ENCODE measurements at places on chromosomes 1 and 21.

DNA sequence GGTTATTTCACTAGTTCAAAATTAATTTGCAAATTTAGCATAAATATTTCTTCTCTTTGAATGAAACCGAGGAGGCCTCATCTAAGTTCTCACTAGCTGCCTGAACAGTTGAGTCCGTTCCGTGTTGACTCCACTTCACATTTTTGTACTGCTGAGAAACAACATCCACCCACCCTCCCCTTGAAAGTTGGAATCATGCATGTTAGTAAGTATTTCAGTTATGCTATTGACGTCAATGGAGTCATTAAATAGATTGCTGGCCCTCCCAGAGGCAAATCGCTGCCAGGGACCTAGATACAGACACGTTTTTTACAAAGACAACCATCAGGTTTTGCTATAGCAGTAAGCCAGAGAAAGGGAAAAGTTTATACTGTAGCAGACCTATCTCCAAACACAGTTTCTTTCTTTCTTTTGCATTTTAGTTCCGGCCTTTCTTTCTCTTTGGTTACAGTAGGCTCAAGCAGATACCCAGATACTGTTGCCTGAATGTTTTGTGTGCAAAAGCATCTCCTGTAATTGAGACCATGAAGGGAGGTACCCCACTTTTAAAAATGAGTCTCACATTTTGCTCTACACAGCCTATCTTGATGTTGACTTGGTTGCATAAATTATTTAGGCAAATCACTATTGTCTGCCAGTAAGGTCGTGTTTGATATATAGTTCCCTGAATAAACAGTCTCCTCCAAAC, 262.6 kb upstream of the SGIP1 start:
- DNase-seq = peak; percentile 98

DNA sequence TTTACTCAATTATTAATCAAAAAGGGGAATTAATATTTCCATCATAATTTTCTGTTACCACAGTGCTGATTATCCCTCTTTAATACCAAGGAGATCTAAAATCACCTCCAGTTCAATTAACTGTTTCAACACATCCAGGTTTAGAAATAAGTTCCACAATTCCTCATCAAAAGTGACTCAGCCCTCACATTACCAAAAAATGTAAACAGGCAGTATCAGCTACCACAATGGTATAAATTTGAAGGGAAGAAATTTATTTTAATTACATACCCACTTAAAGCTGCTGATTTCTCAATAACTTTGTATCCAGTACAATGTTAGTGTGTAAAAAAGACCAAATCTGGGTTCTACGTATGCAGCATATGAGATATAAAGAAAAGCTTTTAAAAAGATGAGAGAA, 51.9 kb downstream of the EIF4G3 start:
- no peak for DNase-seq

DNA sequence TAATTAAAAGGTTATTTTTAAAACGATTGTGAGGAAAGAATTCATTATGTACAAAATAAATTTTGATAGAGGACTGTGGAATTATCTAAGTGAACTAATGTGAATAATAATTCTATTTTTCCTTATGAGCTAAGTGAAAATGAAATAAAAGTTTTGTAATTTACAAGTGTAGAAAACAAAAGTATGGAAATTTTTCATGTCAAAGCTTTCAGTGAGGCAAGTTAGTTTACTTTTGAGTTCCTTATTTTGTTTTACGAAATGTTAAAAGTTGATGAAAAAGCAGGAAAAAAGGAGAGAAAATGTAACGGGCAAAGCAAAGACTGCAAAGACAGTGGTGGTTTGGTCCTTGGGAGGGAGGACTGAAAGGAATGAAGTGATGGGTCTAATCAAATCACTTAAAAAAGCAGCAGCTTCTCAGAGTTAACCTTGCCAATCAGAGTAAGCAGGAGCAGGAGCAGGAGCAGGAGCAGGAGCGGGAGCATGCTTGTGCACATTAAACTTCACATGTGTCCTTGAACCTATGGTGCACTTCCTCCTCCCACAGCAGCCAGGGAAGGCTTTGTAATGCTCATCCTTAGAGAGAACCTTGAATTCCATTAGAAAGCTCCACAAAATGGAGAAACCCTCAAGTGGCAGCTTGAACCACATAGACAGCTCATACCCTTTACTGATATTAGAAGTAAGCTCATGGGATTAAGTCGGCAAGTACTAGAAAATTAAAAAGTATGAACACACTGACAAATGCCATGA, 133.4 kb downstream of the LHX4 start:
- no peak for DNase-seq

GRCh38 chr21:35050348-35051286, 1.5 kb upstream of the RUNX1 start:
- DNase-seq = no peak

- no peak for DNase-seq
These were observed 350.5 kb upstream of the VAMP3 start for GRCh38 chr1:7420470-7421100.

DNA sequence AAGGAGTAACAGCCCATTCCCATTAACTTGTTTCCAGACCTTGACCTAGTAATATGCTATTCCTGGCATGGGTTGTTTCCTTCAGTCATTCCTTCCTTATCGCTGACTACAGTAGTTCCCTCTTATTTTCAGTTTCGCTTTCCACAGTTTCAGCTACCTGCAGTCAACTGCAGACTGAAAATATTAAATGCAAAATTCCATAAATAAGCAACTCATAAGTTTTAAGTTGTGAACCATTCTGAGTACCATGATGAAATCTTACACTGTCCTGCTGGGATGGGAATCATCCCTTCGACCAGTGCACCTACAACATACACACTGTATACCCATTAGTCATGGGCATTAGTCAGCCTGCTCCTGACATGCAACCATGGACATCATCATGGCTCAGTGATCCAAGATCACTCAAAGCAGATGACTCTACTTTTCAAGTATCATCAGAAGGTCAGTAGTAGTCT, 66.7 kb downstream of the CCDC30 start:
- no peak for DNase-seq

DNA sequence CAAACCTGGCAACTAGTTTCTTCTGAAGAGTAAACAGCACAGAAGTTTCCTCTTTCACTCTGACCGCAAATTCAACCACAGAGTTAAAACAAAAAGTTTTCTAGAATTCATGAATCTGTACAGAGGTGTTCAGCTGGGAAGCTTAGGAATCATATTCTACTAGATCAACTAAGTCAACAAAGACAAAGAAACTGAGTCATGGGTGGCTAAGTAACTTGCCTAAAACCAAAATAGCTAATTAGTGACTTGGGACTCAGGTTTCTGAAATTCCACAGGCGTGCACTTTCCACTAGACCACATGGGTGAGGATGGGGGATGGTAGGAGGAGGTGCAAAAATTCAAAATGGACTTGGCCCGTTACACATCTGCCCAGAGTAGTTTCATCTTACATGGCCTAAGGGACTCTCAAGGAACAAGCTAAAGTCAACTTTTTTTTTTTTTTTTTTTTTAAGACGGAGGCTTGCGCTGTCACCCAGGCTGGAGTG, 25.8 kb downstream of the PTPN14 start:
- no peak for DNase-seq

DNA sequence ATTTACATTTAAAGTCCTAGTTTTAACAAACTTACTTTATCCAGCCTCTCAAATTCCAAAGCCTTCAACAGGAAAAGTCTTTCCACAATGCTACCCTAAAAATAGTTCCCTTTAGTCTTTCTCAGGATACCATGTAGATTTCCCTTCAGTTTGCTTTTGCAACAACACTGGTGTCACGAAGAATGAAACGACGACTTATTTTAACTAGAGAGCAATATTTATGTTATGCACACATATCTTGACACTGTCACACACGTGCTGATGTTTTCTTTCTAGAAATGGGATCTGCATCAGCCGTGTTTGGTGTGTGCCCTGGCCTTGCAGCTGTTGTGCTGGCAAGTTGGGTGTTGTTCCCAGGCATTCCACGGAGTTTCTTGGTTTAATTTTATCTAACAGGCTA, 75.5 kb downstream of the SIPA1L2 start:
- no peak for DNase-seq

DNA sequence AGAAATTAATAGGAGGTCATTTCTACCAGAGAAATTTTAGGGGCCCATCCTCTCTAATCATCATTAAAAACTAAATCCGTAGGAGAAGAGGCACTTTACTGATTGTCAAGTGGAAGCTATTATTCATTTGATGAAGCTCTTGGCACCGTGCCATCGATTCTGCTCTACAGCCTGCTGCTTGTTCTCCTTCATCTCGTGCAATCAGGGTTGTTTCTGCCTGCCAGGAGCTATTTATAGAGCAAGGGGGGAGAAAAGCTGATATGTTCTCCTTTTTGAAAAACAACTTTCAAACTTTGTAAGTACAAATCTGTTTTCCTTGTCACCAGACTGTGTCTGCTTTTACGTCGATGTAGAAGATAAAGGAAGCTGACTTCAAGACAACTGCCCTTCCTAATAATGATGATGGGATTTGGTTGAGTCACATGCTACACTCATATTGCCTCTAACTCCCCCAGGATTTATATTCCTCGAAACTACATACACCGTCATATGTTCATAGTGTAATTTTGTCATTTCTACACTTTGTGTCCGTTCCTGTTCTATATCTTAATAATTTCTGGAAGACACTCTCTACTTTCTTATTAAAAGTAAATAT, 169.6 kb upstream of the LHX8 start:
- DNase-seq = peak; percentile 87

- DNase-seq = no peak
These were observed 1.1 kb upstream of the ZNF496 start for GRCh38 chr1:247332623-247333361.

GRCh38 chr1:20712215-20712577, 5.6 kb downstream of the KIF17 start:
- no peak for DNase-seq

DNA sequence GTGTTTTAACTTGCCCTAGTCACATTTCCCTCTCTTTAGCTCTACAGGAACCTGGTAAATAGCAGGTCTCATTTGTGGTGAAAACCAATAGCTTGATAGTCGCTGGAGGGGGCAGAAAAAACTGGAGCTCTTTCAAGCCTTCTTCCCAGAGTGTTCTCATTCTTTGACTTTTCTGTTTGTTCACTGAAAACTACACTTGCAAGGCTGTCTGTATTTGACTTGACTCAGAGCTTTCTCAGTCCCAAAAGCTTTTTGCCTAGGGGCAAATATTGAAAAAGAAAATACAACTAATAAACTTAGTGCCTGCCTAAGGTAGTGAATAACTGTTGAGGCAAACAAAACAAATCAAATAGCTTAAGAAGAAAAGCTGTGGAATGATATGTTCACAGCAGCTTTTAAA, 217.1 kb upstream of the CHRM3 start:
- no peak for DNase-seq

DNA sequence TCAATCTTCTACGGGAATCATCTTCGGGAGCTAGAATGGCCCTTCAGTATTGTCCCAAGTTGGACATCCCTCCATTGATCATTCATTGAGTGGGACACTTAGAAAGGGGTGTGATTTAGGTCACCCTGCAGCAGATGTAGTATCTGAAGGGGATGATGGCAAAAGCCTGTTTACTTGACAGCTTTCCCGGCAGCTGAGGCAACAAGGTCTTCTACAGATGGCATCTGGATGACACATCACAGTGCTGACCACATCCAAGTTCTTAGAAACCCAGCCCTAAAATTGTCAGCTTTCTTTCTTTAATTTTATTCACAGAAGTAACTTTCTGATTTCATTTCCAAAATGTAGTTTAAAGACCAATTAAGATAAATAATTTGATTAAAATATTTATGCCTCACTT, 150.3 kb downstream of the AMY1C start:
- peak; percentile 75 for DNase-seq

- no peak for DNase-seq
These were observed 12.0 kb upstream of the VWA5B1 start for GRCh38 chr1:20278692-20279130.

DNA sequence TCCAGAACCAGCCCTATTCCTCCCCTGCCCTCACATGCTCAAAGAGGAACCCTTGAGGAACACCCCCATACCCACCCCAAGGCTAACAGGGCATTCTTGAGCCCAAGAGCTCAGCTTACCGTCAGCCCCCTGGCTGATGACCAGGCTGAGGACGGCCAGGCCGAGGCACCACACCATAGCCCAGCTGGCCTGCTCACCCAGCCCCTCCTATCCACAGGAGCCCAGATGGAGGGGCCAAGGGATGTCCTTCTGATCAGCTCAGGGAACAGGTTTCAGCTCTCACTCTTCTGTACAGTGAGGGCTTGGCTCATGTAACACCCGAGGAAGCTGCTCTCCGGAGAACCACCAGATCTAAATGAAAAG, 2.2 kb downstream of the IGSF9 start:
- no peak for DNase-seq

GRCh38 chr1:118933051-118933781, 54.9 kb downstream of the TBX15 start:
- no peak for DNase-seq

- DNase-seq = peak; percentile 13
These were observed 36.5 kb upstream of the TRAPPC10 start for GRCh38 chr21:43975469-43976098.

DNA sequence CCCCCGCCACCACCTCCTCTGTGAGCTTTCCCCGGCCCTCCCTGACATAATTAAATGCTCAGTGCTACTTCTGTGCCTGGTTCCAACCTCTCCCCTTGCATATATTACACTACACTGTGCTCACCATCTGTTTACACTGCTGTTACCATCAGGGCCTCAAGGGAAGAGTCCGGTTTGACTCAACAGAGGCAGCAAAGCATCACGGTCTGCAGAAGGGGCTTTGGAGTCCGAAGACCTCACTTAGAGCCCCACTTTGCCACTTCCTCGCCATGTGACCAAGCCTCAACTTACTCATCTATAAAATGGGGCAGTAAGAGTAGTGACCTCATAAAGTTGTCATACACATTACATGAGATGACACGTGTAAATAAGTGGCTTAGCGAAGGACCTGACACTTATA, 27.4 kb downstream of the KCNN3 start:
- no peak for DNase-seq

- DNase-seq = no peak
These were observed 38.3 kb upstream of the CLCA4 start for GRCh38 chr1:86508583-86508969.

DNA sequence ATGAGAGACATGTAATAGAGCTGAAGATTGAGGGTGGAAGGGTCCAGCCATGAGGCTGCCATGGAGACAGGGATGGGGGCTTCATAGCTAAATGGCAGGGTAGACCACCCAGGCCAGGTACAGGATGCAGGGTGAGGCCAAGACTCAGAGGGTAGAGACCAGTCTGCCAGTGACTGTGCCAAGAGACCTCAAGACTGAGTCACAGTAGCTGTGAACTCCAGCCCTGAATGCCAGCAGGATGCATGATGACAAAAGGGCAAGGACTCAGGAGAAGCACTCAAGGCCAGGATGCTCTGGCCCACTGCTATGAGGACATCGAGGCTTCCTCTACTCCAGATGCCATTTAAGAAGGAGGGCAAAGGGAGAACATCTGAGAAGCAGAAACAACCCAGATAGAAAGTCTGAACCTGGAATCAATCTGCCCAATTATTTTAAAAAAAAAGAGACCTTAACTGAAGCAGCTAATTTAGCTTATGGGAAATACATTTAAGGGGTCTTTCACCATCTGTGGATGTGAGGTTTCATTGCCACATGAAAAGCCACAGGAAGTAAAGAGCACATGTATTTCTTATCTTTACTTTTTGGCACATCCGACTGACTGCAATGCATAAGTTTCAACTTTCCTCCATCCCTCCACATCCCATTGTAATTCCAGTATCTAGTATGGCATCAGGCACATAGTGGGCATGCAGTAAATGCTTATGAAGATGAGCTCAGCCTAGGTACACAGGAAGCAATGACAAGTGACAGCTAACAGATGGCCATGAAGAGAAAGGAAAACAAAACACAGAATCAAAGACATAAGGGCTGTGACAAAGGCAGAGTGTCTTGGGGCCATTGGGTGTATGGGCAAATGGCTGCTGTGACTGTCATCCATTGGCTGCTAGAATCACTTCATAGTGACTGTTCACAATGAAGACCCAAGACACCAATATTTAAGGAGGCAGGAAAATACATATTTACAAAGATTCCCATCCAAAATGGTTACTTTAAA, 40.2 kb downstream of the SUSD4 start:
- DNase-seq = no peak
